ENCODE measurements at places on chromosomes 7 and 10. TPM values are rescaled to one million over a fixed set of nuclear protein-coding genes. Genes with fewer than 3 reads are reported as not detected.

GRCh38 chr7:27176962-27177794, 3.1 kb upstream of the HOXA10 start:
- DNase-seq = peak; percentile 49

GRCh38 chr7:4191046-4191445, 491.0 kb upstream of the FOXK1 start:
- no peak for DNase-seq

PAPSS2 gene
- total RNA-seq = 25.8 TPM

VAX1 gene
- 0.81 TPM for total RNA-seq

GRCh38 chr7:77425101-77426051, 9.2 kb upstream of the GSAP start:
- peak; percentile 50 for DNase-seq

BICC1 gene
- 0.33 TPM for total RNA-seq

GRCh38 chr7:19020062-19020461, 97.4 kb downstream of the TWIST1 start:
- no peak for DNase-seq

DNA sequence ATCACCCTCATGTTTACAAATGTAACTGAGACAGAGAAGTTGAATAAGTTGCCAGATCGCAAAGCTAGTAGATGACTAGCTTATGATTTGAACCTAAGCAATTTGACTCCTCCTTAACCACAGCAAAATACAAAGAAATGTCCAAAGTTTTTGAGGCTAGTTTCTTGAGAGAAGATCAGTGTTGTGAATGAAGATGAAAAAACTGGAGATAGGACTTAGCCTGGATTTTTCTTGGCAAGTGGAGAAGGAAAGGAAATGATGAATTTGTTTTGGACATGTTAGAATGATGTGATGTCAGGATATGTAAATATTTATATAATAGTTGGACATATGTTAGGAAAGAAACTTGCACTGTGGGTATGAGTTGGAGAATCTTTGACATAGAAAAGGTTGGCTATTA, 149.8 kb downstream of the LSMEM1 start:
- no peak for DNase-seq

SMNDC1 gene
- 9.6 TPM for total RNA-seq

DNA sequence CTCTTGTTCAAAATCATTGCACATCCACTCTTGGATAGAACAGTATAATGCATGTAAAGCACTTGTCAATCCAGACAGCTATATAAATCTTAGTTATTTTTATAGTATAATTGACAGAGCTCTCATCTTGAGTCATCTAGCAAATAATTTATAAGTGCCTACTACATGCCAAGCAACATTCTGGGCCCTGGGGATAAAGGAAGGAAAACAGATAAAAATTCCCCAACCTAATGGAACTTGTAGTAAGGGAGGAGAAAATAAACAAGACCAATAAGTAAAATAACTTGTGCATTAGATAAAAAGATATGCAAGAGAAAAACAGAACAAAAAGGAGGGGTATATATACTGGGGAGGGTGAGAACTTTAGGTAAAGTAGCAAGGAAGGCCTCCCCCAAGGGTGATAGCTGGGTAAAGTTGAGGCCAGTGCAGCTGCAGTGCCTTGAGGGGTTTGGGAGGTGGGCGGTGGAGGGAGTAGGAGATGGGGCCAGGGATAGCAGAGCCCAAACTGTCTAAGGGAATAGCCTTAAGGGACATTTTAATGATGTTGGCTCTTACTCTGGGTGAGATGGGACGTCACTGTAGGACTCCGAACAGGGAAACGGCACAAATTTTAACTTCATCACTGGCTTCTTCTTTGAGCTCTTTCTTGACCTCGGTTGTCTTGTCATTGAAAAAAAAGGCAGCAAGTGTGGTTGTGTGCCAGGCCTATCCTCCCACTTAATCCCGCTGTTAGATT, 79.3 kb upstream of the SEC61G start:
- no peak for DNase-seq

- DNase-seq = peak; percentile 56
Measured at GRCh38 chr10:86644152-86644793, 10.1 kb upstream of the OPN4 start.

GRCh38 chr10:30036811-30037210, 22.6 kb downstream of the JCAD start:
- DNase-seq = no peak

DNA sequence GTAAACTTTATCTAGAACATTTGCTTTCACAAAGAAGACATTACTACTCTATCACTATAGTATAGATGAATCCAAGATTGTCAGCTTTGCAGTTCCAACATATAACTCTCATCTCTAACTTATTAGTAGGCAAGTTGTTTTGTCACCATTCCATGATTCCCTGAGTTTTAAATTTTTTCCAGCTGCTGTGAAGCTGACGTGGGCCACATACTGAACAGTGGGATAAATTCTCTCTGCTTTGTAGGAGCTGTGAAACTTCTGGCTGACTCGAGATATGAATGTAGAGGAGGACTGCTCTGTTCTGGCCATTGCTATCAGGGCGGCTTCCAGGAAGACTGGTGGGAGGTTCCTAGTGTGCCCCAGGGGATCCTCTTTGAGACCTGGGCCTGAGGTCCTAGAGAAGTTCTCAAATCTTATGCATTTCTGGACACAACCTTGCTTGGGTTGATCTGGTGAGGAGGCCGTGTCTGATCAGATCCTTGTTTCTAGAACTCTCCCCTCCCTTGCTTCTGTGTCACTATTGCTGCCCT, 58.0 kb downstream of the LSMEM1 start:
- no peak for DNase-seq

GRCh38 chr7:157831143-157831905, 494.5 kb downstream of the DNAJB6 start:
- no peak for DNase-seq

GRCh38 chr7:22559829-22560489, 60.0 kb upstream of the STEAP1B start:
- peak; percentile 81 for DNase-seq

GRCh38 chr7:155745737-155746136, 66.5 kb downstream of the SHH start:
- no peak for DNase-seq

DNA sequence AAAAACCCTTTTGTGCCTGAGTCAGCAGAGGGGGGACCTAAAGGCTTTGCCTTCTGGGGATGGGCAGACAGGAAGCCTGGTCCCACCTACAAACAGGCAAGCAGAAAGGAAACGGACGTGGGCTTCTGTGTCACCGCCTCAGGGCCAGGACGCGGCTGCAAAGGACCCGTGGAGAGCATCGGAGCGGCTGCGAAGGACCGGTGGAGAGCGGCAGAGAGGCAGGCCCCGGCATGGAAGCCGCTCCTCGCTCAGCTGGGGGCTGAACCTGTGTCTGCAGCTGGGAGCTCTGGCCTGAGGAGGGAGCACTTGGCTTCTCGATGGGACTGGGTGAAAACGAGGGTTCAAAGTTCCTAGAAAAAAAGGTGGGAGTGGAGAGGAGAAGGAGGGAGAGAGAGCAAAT, 125.4 kb upstream of the PPP2R2D start:
- no peak for DNase-seq

RTKN2 gene
- total RNA-seq = 9.5 TPM

GRCh38 chr10:86734207-86734988, 22.0 kb upstream of the BMPR1A start:
- DNase-seq = no peak

EBF3 gene
- 1.4 TPM for total RNA-seq

DNA sequence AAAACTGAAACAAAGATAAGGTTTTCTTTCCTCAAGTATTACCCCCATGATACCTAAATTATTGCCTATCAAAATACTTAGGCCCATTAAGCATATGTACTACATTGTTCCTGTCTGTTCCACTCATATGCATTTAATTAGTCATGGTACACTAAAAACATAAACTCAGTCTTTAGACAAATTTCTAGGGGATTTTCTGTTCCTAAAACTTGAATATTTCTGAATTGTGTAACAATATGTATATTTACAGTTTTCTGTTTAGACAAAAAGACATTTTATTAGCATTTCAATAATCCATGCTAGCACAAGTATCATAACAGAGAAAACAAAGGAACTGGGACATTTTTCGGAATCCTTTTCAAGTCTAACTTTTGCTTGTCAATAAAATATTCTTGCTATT, 234.2 kb downstream of the CRPPA start:
- no peak for DNase-seq

TLX1 gene
- total RNA-seq = 0.11 TPM

VWC2 gene
- 0.28 TPM for total RNA-seq
